Astrocyte of the spinal cord (primary cell): ENCODE measurements at places on chromosomes 1 and 21.

DNA sequence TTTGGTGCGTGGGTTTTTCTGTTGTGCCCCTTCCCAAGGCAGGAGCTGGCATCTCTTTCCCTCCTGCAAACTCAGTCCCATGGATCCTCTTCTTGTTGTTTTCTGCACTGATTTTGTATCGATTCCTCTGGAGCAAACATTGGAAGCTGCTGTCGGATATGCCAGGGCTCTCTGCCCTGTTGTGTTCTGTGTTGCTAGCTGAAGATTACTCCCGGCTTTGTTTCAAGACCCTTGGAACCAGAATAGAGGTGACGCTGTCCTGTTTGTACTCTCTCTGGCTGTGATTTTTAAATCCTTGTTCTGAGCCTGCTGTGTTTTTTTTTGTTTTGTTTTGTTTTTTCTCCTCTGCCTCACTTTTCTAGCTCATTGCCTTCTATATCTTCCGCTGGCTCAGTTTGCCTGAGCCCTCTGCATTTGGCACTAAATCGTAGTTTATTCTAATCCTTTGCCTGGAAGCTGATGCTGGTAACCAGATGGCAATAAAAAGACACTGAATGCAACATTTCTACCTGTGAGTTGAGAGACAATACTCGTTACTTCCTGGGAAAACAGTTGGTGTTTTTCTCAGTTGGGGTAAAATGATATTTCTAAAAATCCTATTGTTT, 67.0 kb downstream of the BACH1 start:
- no peak for DNase-seq

DNA sequence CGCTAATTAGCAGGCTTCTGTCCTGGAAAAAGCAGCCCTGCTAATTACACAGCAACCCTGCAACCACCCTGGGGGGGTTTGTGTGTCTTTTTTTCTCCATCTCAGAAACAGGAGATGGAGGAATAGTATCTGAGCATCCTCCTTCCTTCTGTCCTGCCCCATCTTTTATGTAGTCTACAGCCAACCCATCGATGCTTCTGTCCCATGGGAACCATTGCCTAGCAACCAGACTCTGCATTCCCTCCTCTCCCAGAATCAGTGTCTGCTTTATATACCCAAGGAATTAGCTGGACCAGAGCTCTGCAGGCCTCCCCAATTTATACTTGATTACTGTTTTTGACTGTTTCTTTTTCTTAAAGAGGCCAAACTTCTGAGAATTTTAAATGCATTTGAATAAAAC, 35.1 kb downstream of the LRRC38 start:
- no peak for DNase-seq

- no peak for DNase-seq
These were observed 76.8 kb downstream of the BARHL2 start for GRCh38 chr1:90640325-90640724.

GRCh38 chr1:186927884-186928283, 99.1 kb downstream of the PLA2G4A start:
- DNase-seq: no peak

DNA sequence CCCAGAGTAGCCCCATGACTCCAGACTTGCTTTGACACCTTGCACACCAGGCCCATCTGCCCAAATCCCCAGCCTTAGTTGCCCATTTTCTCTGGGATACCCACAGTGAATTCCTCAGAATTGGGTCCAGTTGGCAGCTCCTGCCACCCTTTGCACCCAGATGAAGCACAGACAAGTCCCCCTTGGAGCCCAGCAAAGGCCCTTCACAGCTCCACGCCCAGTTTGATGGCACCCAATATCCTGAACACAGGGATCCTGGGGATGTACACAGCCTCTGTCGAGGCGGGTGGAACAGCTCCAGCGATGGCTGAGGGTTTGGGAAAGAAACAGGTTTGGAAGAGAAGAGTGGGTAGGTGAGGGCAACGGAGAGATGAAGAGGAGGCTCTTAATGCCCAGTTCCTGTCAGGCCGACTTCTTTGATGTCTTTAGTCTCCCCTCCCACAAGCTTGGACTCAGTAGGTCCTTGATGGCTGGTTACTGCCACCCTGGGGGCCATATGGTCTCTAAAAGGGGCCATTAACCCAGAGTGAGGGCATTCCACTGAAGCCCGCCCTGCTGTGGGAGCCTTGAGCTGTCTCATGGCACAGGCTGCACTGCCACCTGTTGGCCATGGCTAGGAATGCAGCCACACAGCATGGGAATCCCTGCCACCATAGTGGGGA, 21.7 kb downstream of the TMEM53 start:
- peak; percentile 58 for DNase-seq

DNA sequence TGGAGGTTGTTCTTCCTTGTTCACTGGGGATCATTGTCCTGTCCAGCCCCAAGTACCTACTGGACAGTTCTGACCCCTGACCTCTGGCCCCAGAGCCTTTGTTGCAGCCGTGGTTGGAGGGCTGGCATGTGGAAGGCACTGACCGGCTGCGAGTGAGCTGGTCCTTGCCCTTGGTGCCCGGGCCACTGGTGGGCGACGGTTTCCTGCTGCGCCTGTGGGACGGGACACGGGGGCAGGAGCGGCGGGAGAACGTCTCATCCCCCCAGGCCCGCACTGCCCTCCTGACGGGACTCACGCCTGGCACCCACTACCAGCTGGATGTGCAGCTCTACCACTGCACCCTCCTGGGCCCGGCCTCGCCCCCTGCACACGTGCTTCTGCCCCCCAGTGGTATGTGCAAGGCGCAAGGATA, 11.4 kb downstream of the TIE1 start:
- no peak for DNase-seq

- peak; percentile 46 for DNase-seq
These were observed 34.8 kb upstream of the PRELP start for GRCh38 chr1:203440771-203441170.
